ENCODE measurements at places on chromosomes 16 and 17. TPM values are rescaled to one million over a fixed set of nuclear protein-coding genes. Genes with fewer than 3 reads are reported as not detected.

DNA sequence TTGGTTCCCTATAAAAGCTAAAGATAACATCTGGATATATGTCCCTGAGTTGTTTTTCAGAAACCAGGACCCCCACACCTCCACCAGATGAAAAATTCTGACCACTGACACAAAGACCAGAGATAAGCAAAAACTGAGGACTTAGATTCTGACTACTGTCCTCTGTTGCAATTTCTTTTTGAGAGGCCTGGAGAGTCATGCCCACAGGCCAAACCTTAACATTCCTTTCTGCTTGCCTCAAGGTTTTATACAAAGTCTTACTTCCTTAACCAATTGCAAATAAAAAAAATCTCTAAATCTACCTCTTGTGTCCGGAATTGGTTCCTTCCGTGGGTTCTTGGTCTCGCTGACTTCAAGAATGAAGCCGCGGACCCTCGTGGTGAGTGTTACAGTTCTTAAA lies 228.5 kb downstream of the ABCC12 start:
- H3K36me3 ChIP-seq: no peaks in the 10 kb centered on the region
- H3K27me3 ChIP-seq: no peaks in the 10 kb centered on the region
- no peaks in the 10 kb centered on the region for H3K4me1 ChIP-seq
- no peak overlapping the region for H3K4me3 ChIP-seq

GRCh38 chr17:34178092-34178491 lies 77.0 kb upstream of the CCL2 start:
- no peaks in the 10 kb centered on the region for H3K36me3 ChIP-seq
- H3K27me3 ChIP-seq: peaks cover 3% of the 10 kb centered on the region
- H3K4me1 ChIP-seq: no peaks in the 10 kb centered on the region
- DNase-seq: no peak

- peaks cover 23% of the 10 kb centered on the region for H3K4me1 ChIP-seq
- peaks cover 11% of the 10 kb centered on the region for H3K27me3 ChIP-seq
- H3K27ac ChIP-seq: peak overlapping the region; percentile 90
These were observed 22.3 kb downstream of the NPTX1 start for GRCh38 chr17:80453998-80454556.

- H3K4me1 ChIP-seq: no peaks in the 10 kb centered on the region
- H3K36me3 ChIP-seq: no peaks in the 10 kb centered on the region
- no peak overlapping the region for H3K4me3 ChIP-seq
- DNase-seq: no peak
- no peak overlapping the region for H3K27ac ChIP-seq
These were observed 34.2 kb downstream of the ZNF423 start for GRCh38 chr16:49821614-49822282.

The CRHR1 gene
- not detected for polyA plus RNA-seq

The ARL16 gene
- 31.1 TPM for polyA plus RNA-seq

GRCh38 chr17:76524598-76525512 lies 12.7 kb downstream of the CYGB start:
- H3K36me3 ChIP-seq: no peaks in the 10 kb centered on the region
- peaks cover 4% of the 10 kb centered on the region for H3K27me3 ChIP-seq
- no peak overlapping the region for H3K4me3 ChIP-seq
- DNase-seq: no peak
- H3K4me1 ChIP-seq: peaks cover 22% of the 10 kb centered on the region

GRCh38 chr17:65630502-65630901 lies 69.1 kb upstream of the AXIN2 start:
- H3K36me3 ChIP-seq: no peaks in the 10 kb centered on the region
- no peaks in the 10 kb centered on the region for H3K4me1 ChIP-seq
- H3K4me3 ChIP-seq: no peak overlapping the region

The CES3 gene
- not detected for polyA plus RNA-seq

DNA sequence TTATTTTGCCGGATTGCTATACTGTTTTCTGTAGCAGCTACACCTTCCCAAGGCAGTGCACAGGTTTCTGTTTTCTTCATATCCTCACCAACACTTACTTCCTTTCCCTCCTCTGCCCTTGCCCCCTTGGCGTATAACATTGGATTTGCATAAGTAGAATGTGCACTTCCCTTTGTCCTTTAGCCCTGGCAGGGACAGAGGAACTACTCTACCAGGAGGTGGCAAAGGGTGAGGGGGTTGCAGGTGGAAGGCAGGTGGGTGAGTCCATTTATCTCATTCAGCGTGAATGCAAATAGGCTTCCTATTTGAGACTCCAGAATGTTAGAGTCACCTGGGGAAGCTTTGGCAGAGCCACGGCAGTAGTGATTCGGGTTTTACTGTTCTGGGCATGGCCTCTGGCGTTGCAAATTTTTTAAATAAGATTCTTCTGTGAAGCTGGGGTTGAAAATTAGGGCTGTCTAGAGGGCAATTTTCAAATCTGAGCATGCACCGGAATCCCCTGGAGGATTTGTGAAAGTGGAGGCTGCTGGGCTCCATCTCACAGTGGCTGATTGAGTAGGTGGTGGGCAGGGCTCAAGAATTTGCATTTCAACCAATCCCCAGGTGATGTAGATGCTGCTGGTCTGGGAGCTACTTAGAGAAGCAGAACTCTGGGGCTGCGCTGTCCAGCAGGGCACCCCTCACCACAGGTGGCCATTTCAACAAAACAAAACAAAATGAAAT lies 84.7 kb downstream of the PLCG2 start:
- peaks cover 46% of the 10 kb centered on the region for H3K4me1 ChIP-seq
- peaks cover 19% of the 10 kb centered on the region for H3K36me3 ChIP-seq
- H3K4me3 ChIP-seq: no peak overlapping the region
- no peak overlapping the region for H3K27ac ChIP-seq
- peaks cover 7% of the 10 kb centered on the region for H3K27me3 ChIP-seq

The NPIPB9 gene
- not detected for polyA plus RNA-seq

- H3K27ac ChIP-seq: no peak overlapping the region
- H3K27me3 ChIP-seq: no peaks in the 10 kb centered on the region
- DNase-seq: no peak
- H3K4me1 ChIP-seq: no peaks in the 10 kb centered on the region
These were observed 349.3 kb downstream of the WWOX start for GRCh38 chr16:78448658-78449271.

The CTRB1 gene
- not detected for polyA plus RNA-seq

GRCh38 chr16:79037521-79038373 lies 562.8 kb downstream of the MAF start:
- no peak overlapping the region for H3K27ac ChIP-seq
- DNase-seq: no peak
- peaks cover 11% of the 10 kb centered on the region for H3K4me1 ChIP-seq
- no peak overlapping the region for H3K4me3 ChIP-seq

The MAP2K4 gene
- polyA plus RNA-seq: 26.2 TPM

The SDR42E1 gene
- polyA plus RNA-seq: 0.13 TPM

- no peak for DNase-seq
- no peak overlapping the region for H3K4me3 ChIP-seq
- H3K4me1 ChIP-seq: peaks cover 1% of the 10 kb centered on the region
- H3K27ac ChIP-seq: no peak overlapping the region
These were observed 331.1 kb downstream of the SLC39A11 start for GRCh38 chr17:72761431-72761830.

- H3K36me3 ChIP-seq: peaks cover 9% of the 10 kb centered on the region
- DNase-seq: no peak
- no peak overlapping the region for H3K4me3 ChIP-seq
- no peaks in the 10 kb centered on the region for H3K4me1 ChIP-seq
These were observed 74.3 kb downstream of the CA4 start for GRCh38 chr17:60224064-60224463.

GRCh38 chr16:13684819-13685563 lies 235.0 kb upstream of the ERCC4 start:
- DNase-seq: no peak
- no peaks in the 10 kb centered on the region for H3K4me1 ChIP-seq
- H3K4me3 ChIP-seq: no peak overlapping the region
- no peaks in the 10 kb centered on the region for H3K27me3 ChIP-seq
- H3K27ac ChIP-seq: no peak overlapping the region

DNA sequence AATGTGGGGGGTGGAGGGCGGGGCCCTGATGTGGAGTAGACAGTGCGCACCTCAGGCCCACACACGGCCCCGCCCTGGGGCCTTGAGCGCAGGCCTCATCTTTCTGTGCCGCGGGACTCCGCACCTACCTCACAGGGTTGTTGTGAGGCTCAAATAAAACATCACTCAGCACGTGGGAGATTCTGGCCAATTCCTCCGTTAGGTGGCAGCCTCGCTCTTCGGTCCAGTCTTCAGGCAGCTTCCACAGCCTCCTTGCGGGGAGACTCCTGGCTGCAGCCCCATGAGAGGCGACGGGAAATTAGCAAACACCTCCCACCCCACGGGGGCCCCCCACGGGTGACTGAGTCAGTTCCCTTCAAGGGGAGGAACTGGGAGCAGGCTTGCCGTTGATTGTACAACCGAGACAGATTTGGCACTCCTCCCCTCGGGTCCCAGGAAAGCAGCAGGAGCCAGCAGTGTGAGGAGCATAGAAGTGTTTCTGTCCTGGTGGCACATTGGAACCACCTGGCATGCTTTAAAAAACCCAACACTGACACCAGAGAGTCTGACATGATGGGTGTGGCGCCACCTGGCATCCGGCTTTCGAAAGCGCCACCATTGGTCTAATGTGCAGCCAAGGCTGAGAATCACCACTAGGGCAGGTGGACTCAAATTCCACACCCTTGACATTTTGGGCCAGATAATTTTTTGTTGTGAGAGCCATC lies 7.6 kb downstream of the MRM1 start:
- peaks cover 5% of the 10 kb centered on the region for H3K36me3 ChIP-seq
- H3K4me3 ChIP-seq: no peak overlapping the region
- DNase-seq: no peak
- H3K27ac ChIP-seq: no peak overlapping the region
